ENCODE measurements at places on chromosomes 4 and X.
A peak's percentile ranks its signal among the peaks of the same experiment; 100 is the strongest.

- DNase-seq, result no peak
Measured at GRCh38 chr4:128379860-128380259, 92.2 kb upstream of the PGRMC2 start.

GRCh38 chr4:121072224-121073003, at the start of gene NDNF:
NDNF (minus strand) TSS chr4:121072535; CDS start chr4:121045837, 26,698 bp downstream.
- no peak for DNase-seq

DNA sequence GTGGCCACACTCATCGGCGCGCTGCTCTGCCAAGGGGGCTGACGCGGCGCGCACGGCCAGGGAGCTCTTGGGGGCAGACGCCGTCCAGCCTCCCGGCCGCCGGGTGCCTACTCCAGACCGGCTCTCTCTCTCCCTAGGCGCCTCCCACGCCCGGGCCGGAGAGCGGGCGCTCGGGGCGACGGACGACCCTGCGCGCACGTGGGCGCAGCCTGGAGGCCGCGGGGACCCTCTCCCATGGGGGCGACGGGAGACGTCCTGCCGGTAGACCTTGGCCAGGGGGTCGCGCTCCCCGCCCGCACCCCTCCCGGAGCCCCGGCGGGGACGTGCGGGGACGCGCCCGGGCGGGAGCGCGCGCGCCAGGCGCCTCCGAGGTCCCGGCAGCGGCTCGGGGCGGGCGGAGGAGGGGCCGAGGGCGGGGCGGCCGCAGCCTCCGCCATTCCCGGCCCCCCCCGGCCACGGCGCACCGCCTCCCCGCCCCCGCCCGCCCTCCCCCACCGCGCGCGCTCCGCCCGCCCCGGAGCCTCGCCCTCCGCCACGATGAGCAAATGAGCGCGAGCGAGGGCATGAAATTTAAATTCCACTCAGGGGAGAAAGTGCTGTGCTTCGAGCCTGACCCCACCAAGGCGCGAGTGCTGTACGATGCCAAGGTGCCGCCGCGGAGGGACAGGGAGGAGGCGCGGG, at the start of gene MSL3:
Gene MSL3 (plus strand): TSS at position 519 of the 681 bp plus-strand sequence. CDS start 27 bp downstream, at position 546.
- DNase-seq, result peak; percentile 29

DNA sequence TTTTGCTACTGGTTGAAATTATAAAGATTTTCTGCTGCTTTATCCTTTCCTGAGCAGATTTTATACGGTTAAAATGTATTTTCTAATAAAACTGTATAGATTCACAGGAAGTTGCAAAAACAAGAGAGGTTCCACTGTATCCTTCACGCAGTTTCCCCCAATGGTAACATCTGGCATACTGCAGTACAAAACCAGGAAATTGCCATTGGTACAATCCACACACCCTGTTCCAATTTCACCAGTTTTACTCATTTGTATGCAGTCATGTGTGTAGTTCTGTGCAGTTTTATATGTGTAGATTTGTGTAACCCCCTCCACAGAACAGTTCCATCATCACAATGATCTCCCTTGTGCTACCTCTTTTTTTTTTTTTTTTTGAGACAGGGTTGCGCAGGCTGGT, 20.0 kb downstream of the DDX3X start:
- no peak for DNase-seq

GRCh38 chrX:21738210-21738949, 19.5 kb downstream of the SMPX start:
- no peak for DNase-seq

DNA sequence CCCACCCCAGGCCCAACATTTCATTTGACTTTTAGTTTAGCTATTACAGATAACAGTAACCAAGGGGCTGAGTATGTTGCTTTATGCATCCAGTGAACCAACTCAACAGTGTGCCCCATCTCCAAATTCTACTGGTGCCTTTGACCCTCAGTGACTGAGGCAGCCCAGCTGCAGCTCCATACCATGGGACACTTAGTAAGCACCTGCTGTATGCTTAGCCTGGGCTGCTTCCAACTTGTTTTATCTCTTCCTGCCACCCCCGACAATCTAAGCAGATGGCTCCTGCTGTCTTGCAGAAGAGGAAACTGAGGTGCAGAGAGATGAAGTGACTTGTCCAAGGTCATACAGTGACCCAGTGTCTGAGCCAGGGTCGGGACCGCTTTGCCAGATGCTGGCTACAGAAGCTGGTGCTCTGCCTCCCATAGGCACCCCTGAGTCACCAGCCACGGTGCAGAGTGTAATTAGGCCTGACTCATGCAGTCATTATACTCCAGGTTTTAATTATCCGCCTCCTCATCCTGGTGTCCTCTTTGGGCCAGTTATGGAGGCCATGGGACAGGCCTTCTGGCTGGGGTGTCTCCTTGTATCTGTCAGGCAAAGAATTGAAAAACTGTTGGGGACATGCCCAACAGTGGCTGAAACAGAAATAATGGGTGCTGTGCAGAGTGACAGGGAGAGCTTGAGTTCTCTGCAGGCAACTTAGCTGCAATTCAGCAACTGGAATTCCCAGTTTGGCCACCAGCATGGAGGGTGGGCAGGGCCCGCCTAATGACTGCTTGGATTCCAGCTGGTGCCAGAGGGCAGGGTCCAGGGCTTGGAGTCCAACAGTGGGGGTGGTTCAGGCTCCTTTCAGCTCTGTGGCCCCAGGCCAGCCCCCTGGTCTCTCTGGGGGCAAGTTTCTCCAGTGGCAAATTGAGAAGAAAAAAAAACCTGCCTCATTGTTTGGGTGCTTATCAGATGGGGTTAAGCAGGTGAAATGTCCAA, 8.2 kb upstream of the GPR78 start:
- no peak for DNase-seq

- DNase-seq, result no peak
Measured at GRCh38 chr4:176814770-176815169, 22.0 kb upstream of the VEGFC start.

DNA sequence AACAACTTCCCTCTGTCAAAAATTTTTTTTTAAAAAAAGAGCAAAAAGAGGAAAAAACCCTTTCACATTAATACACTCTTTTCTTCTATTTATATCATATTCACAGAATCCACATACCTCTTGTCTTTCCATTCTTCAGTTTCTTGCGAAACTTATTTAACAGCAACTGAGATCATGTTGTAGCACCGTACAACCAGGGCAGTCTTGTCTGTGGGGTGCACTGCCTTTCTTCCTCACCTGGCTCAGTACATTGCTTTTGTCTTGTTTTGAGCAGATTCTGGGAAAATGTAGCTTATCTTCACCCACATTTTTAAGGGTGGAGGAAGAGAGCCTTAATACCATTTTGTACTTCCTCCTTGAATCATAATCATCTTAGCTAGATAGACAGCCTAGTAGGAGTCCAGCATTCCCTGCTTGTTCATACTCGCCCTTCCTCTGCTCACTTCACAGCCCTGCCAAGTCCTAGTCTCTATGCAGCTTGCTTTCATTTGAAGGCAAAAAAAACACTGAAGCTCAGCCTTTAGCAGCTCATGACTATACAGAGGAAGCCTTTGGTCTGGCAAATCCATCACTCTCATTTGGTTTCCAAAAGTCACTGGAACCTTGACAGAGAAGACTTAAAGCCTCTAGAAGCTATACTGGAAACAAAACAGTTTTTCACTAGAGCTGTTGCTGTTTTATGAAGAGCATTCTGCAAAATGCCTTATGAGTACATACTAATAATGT, 140.6 kb upstream of the BANK1 start:
- DNase-seq, result no peak

- DNase-seq, result no peak
Measured at GRCh38 chr4:761739-762138, 56.1 kb downstream of the PCGF3 start.

DNA sequence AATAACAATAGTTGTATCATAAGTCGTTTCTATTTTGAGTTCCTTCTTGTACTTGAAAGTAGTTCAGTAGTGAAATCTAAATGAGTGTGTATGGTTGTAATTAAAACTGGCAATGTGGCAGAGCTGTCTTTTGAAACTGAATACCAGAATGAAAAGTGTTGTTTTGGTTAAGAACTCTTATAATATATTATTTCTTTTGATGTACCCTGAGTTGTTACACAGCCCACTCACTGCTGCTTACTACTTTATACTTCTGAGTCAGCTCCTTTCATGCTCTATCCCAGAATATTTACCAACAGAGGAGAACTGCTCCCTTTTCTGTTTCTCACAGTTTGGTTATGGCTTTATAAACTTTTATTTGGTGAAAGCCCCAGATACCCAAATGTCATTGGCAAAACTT, 28.8 kb downstream of the FAM199X start:
- no peak for DNase-seq

- DNase-seq, result peak; percentile 13
Measured at GRCh38 chr4:52588097-52588496, 71.0 kb downstream of the USP46 start.

GRCh38 chr4:107997794-107998193, 8.1 kb downstream of the HADH start:
- DNase-seq, result no peak

DNA sequence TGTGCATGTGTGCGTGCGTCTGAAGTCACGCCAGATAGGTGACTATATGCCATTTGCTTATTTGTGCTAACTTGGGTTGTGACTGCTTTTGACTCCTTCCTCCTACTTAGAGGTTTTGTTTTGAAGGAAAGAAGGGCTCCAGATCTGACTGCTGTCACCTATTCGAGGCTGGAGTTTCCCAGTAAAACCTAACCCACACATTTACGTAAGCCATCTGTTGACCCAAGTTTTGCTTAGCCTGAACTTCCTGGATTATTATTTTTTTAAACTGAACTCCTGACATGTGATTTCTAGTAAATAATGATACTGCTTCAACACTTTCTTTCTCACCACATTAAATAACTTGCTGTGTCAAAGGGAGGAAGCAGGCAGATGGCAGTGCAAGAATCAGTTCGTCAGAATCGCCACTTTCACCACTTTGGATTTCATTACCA, 41.5 kb downstream of the DTHD1 start:
- no peak for DNase-seq

DNA sequence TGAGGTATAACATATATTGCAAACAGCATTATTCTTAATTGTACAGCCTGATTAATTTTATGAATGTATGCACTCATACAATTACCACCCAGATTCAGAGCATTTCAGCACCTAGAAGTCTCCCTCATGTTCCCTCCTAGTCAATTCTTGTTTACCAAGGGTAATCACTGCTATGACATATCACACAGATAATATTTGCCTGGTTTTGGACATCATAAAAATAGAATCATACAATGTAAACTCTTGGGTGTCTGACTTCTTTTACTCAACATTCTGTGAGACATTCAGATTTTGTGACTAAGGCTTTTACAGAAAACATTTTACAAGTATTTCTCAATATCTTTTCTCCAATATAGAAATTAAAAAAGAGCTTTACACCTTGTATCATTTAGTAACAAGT, 66.9 kb downstream of the PTPN13 start:
- no peak for DNase-seq

- no peak for DNase-seq
Measured at GRCh38 chr4:184473499-184474262, 669 bp downstream of the IRF2 start.

- no peak for DNase-seq
Measured at GRCh38 chrX:150688911-150689451, 4.2 kb upstream of the MTMR1 start.

DNA sequence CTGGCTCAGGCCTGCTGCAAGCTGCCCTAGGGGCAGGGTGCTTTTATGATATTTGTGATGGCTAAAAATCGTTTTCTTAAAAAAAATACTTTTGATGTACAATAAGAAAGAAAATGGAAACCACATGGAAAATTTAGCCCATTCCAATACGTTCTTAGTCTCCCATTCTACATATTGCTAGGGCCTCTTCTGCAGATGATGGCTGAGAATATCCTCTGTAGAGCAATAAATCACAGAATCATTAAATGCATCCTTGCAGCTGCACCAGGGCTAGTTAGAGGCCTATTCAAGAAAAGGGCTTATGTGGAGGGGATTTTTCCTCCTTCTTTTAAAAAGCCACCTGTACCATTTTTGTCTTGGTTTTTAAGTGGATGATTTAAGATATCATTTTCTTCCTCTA, 97.6 kb upstream of the C1GALT1C1 start:
- DNase-seq, result no peak

DNA sequence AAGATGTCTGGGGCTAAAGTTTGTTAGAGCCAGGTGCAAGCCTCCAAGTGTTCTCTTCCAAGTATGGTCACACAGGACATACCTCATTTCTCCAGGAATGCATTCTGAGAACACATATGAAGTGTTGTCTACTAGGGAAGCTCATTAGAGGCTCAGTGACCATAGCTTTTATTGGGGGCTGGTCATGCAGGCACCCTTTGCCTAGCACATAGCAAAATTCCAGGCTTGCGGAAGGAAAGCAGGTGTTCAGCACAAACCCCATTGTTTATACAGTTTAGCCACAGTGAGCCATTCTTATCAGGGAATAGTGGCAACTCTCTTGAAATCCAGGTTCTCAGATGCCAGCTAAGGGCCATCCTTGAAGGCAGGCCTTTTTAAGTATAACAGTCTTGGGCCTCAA, 339.4 kb upstream of the ZCCHC13 start:
- no peak for DNase-seq

Measured in pulmonary artery endothelial cell (primary cell).